ENCODE measurements at places on chromosomes 7 and 10.

DNA sequence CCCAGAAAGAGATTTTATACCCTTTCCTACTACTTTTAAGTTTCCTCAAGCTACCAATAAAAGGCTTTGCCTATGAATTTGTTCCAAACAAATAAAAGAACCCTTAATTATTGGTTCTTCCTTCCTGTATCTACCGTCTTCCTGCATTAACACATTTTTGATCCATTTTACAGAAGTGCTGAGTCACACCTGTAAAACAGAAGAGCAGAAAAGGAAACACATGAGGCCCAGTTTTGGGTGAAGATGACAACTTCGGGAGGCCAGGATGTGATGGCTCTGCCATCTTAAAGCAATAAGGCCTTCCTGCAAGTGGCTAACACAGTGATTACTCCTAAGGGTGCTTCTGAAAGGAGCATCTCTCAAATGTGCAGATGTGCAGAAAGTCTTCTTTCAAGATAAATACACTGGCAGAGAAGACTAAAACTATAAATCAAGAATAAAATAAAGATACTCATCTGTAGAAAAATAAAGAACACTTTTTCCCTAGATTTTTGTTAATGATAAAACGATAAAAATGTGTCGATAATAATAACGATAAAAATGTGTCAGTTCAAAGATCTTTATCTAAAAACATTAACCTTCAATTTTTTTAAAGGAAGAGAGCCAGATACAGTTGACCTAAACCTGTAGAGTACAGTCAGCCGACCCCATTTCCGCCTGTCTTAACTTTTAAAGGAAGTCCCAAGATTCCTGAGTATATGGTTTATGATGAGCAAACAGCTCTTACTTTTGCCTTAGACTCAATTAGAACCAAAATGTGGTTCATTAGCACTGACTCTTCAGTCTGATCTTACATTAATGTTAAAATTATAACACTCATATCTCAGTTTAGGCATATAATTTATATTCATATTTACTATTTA lies 108.6 kb downstream of the UBE2H start:
- DNase-seq: no peak

DNA sequence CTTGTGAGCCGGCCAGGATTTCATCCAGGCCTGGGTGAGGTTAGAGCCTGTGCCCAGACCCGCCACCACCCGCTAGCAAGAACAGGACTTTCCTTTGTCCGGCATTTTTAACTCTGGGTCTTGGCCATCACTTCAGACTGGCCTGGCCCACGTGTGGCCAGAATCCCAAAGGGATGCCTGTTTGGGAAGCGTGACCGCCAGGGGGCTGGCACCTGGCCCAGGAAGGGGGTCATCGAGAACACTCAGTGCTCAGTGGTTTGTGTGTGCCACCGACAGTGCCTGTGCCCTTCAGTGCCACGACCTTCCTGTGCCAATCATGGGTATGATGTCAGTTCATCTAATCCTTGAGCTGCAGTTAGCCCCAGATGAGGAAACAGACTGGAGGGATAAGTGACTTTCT lies 85.0 kb downstream of the ZMIZ1 start:
- no peak for DNase-seq

- DNase-seq: no peak
Observed at GRCh38 chr7:148863324-148863723, 20.8 kb downstream of the EZH2 start.

DNA sequence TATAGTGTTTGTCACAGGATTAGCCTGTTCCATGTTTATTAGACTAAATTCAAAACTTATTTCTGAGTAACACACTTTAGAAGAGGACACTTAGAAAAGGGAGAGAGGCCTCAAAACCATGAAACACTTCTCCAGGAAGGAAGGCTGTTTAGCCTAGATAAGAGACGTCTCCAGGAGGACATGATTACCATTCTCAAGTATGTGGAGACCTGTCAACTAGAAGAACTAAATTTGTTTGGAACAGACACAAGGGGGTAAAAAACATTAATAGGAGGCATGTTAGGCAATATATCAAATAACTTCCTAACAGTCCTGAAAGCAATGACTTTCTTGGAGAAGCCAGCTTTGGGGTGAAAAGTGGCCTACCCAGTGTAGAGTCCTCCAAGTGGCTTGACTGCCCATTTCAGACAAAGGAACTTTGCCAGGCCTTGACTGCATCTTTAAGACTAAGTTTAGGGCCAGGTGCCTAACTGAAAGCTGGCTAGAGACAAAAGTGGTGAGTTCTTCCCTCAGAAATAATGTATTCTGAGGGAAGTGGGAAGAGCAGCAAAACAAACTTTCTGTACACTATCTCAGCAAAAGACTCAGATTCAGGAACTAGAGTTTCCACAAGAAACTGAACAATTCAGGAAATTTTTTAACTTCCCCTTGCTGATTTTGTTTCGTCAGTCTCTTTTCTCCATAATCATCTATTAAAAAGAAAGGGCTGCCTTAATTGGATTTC lies 11.8 kb downstream of the NCOA4 start:
- no peak for DNase-seq

DNA sequence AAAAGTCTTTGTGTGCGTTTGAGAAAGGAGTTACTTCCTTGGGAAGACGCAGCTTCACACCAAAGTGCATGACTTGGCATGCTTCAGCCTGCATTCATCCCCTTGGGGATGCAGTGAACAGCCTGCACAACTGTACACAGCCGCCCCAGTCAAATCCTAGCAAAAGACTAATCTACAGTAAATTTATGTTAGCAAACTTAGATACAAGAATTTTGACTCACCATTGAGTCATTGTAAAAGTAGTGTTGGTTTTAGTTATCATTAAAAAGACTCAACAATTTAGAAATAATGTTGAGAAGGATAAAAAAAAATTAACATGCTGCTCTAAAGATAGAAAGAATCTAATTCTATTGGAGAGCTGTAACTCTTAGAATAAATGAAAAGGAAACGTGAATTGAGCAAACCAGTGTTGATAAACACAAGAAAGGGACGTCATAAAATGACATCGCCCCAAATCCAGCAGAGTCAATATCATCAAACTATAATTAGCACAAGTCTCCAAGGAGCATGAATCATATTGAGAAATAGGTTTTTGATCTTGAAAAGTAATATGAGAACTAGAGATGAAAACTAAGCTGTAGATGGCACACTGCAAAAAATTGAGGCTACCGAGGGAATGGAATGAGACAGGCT lies 11.9 kb upstream of the OPTN start:
- no peak for DNase-seq

DNA sequence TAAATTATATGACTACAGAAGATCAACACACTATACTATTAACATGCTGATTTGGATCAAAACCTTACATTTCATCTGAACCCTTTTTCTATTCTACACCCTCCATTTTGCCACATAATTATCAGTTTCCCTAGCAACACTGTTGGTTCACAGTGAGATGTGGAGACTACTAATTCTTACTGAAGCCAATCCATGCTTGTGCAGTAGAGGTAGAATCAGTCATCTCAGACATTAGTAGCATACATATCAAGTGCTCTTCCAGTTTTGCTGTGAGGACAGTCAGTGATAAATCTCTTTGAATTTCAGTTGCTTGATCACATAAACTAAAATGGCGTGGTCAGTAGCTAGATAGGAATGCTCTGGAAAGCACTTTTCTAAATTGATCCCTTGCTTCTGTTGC lies 70.3 kb downstream of the PON1 start:
- no peak for DNase-seq
